ENCODE measurements at places on chromosomes 3 and 15. TPM values are rescaled to one million over a fixed set of nuclear protein-coding genes. Genes with fewer than 3 reads are reported as not detected.
A peak's percentile ranks its signal among the peaks of the same experiment; 100 is the strongest.

BOC gene
- total RNA-seq: 15.3 TPM

- DNase-seq: peak; percentile 38
Observed at GRCh38 chr3:182909318-182910040, 70.9 kb downstream of the DCUN1D1 start.

- no peak for DNase-seq
Observed at GRCh38 chr3:161137260-161137659, 32.1 kb upstream of the B3GALNT1 start.

GRCh38 chr3:115943579-115943978 lies 320.3 kb downstream of the GAP43 start:
- no peak for DNase-seq

DNA sequence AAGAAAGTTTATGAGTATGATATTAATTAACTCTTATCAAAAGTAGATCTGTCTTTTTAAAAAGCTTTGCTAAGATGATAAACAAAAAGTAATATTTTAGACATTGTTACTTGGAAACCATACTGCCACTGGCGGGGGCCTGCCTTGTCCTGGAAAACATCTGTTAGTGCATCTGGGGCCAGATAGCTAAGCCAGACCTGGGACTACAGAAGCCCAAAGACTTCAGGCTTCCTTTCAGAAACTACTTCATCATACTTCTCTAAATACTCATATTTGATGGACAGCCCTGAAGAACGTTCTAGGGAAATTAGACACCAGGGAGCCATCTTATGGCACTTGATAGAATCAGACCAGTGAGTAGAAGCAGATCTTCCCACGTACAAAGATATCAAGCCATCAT lies 795.4 kb upstream of the SEMA6D start:
- DNase-seq: no peak

DNA sequence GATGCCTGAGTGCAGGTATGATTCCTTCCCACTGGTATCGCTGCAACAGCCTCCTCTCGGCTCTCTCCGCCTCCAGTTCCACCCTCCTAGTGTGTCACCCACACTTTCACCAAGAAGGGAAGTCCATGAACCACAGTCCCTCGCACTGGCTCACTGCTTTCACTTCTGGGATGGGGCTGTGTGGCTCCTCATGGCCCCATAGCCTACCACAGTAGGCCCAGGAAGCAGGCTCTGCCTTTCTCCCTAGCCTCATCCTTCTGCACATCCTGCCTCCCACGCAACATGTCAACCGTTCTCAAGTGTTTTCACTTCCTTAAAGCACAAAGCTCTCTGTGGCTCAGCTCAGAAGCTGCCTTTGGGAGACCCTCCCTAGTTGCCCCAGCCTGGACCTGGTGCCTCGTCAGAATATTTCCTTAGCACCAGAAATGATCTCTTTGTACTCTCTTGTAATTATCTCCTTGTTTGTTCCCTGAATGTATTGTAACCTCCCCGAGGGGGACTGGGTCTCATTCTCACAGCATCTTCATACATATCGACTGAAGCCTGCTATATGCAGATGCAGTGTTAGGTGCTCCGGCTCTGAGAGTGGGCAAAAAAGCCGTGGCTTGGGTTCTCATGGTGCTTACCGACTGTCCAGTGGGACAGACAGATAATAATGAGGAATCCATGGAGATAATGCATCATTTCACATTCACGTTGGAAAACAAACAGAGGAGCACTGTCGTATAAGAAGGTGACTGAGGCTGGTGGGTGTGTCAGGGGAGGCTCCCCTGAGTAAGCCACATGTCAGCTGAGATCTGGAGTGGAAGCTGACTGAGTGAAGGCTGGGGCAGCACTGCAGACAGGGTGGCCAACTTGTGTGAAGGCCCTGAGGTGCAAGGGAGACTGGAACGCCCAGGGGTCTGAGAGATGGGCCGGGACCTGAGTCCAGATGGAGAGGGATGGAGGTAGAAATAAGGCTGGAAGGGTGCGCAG lies 107.1 kb downstream of the DGKG start:
- DNase-seq: peak; percentile 28
